ENCODE measurements at places on chromosomes 11 and 22. TPM values are rescaled to one million over a fixed set of nuclear protein-coding genes. Genes with fewer than 3 reads are reported as not detected.

Gene OR10D3
- not detected for total RNA-seq

GRCh38 chr11:95089620-95090542 lies at the start of gene ENDOD1:
ENDOD1 (plus strand) TSS chr11:95089846; CDS start chr11:95089928, 82 bp downstream.
- H3K27me3 ChIP-seq: no peaks in the 10 kb centered on the region
- H3K4me3 ChIP-seq: peak within 1 kb of the TSS; percentile 92
- DNase-seq: peak; percentile 88
- H3K4me1 ChIP-seq: peaks cover 56% of the 10 kb centered on the region

GRCh38 chr22:21641417-21641788 lies 699 bp upstream of the SDF2L1 start:
- peaks cover 23% of the 10 kb centered on the region for H3K4me1 ChIP-seq
- H3K27me3 ChIP-seq: no peaks in the 10 kb centered on the region
- peak overlapping the region; percentile 86 for H3K27ac ChIP-seq
- peaks cover 20% of the 10 kb centered on the region for H3K36me3 ChIP-seq

GRCh38 chr11:115166820-115167219 lies 337.4 kb downstream of the CADM1 start:
- no peak overlapping the region for H3K4me3 ChIP-seq
- no peak overlapping the region for H3K27ac ChIP-seq
- no peaks in the 10 kb centered on the region for H3K4me1 ChIP-seq
- peaks cover 3% of the 10 kb centered on the region for H3K27me3 ChIP-seq
- no peak for DNase-seq

GRCh38 chr11:117300773-117301172 lies 9.6 kb downstream of the BACE1-AS start:
- H3K4me3 ChIP-seq: no peak overlapping the region
- DNase-seq: no peak
- no peak overlapping the region for H3K27ac ChIP-seq
- no peaks in the 10 kb centered on the region for H3K36me3 ChIP-seq

DNA sequence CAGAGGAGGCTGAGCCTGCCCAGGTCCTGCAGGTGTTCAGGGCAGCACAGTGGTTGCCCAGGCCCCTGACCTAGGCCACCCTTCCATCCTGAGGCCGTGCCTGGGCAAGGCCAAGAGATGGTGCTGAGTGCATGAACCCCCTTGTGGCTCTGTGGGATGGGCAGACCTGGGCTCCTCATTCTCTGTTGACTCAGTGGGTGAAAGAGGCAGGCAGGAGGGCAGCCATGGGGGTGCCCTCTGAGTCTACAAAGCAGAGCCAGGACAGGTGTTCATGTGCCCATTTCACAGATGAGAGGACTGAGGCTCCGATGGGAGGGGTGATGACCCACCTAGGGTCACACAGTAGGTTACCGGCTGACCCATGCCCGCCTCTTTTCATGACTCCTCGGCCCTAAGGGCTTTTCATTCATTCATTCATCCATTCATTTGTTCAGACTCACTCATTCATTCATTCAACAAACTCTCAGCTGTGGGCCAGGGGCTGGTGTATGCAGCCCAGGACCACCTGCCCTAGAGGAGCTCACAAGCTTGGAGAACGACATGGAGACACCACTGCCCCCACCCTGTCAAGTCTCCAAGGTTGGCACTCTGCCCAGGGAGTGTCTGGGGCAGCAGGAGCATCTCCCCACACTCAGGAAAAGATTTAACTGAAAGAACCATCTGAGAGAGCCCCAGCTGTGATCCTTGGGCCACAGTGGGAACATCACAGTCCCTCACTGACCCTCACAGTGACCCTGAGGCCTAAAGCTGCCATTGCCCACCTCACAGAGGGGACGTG lies 40.5 kb downstream of the IGLL5 start:
- DNase-seq: no peak
- peak overlapping the region; percentile 96 for H3K27ac ChIP-seq
- peak overlapping the region; percentile 56 for H3K4me3 ChIP-seq
- no peaks in the 10 kb centered on the region for H3K36me3 ChIP-seq

DNA sequence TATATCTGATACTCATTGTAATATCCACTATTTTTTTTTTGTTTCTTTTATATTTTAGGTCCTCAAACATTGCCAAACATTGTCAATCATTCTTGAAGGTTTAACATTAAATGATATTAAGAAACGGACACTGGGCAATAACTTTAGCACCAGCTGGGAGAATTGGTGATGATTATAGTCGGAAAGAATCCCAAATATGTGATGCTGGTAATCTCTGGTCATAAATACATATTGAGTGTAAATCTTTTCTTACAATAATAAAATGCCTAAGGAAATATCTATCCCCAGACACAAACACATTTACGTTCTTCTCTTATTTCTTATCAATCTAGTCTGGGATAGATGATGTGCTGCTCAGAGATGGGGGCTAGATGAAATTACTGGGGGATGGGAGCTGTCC lies 25.2 kb downstream of the OR51E2 start:
- no peaks in the 10 kb centered on the region for H3K36me3 ChIP-seq
- H3K4me3 ChIP-seq: no peak overlapping the region
- H3K27me3 ChIP-seq: peaks cover 15% of the 10 kb centered on the region
- no peak for DNase-seq

Measured in activated B cell treated with CpG ODN at 0.5 μM for 24 hours (primary cell).